ENCODE measurements at places on chromosomes 3 and 15.
A peak's percentile ranks its signal among the peaks of the same experiment; 100 is the strongest.

DNA sequence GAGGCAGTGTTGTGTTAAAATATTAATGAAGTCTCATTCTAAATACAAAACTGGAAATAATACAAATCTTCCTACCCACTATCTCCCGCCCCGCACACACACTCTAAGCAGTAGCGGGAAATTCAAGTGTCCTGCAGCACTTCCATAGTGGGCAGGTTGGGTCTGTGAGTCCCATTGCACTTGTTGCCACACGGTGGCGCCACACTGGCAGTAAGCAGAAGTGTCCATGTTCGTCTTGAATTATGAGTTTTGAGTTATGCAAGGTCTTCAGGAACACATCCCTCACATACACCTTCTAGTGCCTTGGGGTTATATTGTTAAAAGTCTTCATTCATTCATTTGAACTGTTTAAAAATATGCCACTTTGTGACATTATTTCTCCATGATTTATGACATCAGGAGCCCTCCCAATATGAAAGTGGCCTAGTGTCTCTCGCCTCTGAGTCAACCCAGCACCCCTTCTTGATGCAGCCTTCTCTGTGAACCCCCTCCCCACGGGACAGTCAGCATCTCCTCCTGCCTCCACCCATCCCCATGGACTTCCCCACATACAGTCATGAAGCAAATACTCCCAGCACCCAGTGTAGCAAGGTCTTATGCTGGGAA, 17.6 kb upstream of the CCDC174 start:
- no peak for DNase-seq
- H3K27me3 ChIP-seq = peaks cover 24% of the 10 kb centered on the region
- no peaks in the 10 kb centered on the region for H3K4me1 ChIP-seq
- no peak overlapping the region for H3K4me3 ChIP-seq
- H3K36me3 ChIP-seq = no peaks in the 10 kb centered on the region

- no peak for DNase-seq
- no peak overlapping the region for H3K27ac ChIP-seq
- H3K36me3 ChIP-seq = no peaks in the 10 kb centered on the region
- no peak overlapping the region for H3K4me3 ChIP-seq
These were observed 1001.6 kb downstream of the ROBO2 start for GRCh38 chr3:78041486-78041885.

- DNase-seq = no peak
- H3K4me3 ChIP-seq = no peak overlapping the region
- peaks cover 28% of the 10 kb centered on the region for H3K4me1 ChIP-seq
- H3K36me3 ChIP-seq = no peaks in the 10 kb centered on the region
These were observed 607.9 kb upstream of the KCNMB2 start for GRCh38 chr3:177928172-177928873.

DNA sequence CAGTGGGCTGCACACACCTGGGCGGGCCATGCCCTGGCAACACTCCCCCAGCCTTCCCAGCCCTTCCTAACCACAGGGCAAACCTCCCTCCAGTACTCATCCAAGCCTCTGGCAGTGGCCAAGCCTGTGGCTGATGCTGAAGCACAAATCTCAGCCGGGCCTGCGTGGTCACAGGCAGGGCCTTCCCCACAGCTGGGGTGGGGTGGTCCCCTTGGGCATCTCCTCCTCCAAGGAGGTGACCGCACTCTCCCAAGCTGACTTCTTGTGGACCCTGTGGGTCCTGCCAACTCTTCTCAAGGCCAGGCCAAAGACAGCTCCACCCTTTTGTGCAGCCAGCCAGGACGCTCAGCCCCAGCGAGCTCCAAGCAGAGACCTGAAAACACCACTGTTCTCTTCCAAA, 21.4 kb downstream of the GRAMD2A start:
- peaks cover 25% of the 10 kb centered on the region for H3K4me1 ChIP-seq
- DNase-seq = no peak
- no peaks in the 10 kb centered on the region for H3K36me3 ChIP-seq
- no peaks in the 10 kb centered on the region for H3K27me3 ChIP-seq

DNA sequence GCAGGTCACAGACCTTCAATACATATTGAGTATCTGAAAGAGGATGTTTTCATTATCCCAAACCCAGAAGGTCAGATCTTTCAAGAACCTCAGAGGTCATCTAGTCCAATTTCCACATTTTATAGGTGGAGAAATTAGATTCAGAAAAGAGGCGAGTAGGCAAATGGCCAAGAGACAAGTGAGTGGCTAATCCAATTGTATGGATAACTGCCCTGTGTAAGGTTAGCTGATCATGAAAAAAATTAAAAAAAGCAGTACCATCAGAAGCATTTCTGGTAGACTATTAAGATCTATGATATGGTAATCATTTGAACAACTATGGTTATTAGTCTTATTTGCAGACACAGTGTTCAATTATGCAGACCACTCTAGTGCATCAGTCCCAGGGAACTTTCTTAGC, 660.7 kb upstream of the CFAP20DC start:
- no peaks in the 10 kb centered on the region for H3K36me3 ChIP-seq
- no peaks in the 10 kb centered on the region for H3K27me3 ChIP-seq
- H3K4me1 ChIP-seq = no peaks in the 10 kb centered on the region
- DNase-seq = no peak
- no peak overlapping the region for H3K4me3 ChIP-seq

DNA sequence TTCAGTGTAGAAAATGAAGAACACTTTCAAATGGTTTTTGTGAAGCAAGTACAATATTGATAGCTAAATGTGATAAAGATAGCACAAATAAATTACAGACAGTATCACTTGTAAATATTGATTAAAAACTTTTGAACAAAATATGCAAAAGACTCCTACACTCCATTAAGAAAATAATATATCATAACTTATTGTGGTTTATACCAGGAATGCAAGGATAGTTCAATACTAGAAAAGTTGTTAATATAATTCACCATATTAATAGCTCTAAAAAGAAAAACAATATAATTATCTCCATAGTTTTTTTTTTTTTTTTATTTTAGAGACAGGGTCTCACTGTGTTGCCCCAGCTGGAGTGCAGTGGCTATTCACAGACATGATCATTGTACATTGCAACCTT, 35.9 kb upstream of the RORA start:
- H3K4me3 ChIP-seq = no peak overlapping the region
- no peaks in the 10 kb centered on the region for H3K4me1 ChIP-seq
- no peaks in the 10 kb centered on the region for H3K36me3 ChIP-seq
- no peaks in the 10 kb centered on the region for H3K27me3 ChIP-seq
- no peak for DNase-seq

DNA sequence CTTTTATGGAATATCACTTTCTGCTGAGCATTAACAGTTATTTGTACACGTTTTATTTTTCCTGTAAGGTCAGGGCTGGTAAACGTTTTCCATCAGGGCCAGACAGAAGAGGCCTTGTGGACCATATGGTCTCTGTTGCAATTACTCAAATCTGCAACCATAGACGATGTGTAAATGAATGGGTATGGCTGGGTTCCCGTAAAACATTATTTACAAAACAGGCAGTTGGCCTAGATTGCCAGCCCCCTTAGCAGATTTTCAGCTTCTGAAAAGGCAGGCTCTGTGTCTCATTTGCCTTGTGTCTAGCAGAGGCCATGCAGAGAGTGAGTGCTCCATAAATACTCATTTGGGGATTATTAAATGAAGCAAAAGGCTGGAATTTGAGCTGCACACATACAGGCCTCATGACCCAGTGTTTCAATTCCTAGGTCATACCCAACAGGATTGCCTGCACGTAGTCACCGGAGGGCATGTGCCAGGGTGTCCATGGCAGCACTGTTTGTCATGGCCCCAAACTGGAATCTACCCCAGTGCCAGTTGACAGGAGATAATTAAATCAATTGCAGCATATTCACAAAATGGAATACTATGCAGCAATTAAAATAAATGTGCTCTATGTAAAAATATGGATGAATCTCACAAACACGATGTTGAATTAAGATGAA, 51.3 kb downstream of the GPD1L start:
- no peaks in the 10 kb centered on the region for H3K27me3 ChIP-seq
- H3K4me1 ChIP-seq = no peaks in the 10 kb centered on the region
- no peak overlapping the region for H3K4me3 ChIP-seq
- H3K36me3 ChIP-seq = peaks cover 51% of the 10 kb centered on the region

DNA sequence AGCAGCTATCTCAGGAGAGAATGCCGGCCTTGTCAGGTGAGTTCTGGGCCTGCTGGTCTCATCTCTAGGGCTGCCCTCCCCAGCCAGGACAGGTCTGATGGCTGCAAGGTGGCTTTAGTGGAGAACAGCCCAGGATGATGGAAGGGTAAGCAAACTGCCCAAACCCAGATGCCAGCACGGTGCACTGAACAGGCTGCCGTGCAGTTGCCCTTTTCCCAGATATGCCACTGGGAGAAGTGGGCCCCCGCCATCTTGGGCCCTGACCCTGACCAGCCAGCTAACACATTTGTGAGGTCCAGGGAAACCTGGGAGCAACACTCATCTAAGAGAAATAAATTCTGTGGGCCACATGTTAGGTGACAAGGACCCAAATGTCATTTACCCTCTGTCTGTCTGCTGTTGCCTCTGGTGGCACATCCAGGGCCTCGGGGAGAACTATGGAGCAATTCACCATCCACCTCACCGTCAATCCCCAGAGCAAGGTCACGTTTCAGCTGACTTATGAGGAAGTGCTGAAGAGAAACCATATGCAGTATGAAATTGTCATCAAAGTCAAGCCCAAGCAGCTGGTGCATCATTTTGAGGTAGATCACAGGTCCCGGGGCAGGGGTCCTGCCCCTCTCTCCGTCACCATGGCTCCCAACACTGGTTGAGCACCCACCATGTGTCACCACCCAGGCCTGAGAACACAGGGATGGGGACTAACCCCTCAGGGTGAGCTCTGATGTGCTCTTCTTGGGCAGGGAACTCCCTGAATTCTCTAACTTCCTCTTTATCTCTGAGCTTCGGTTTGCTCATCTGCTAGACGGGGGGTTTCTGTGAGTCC, 1.8 kb downstream of the ITIH1 start:
- no peaks in the 10 kb centered on the region for H3K36me3 ChIP-seq
- H3K27me3 ChIP-seq = peaks cover 3% of the 10 kb centered on the region
- no peak for DNase-seq
- no peaks in the 10 kb centered on the region for H3K4me1 ChIP-seq
- H3K4me3 ChIP-seq = no peak overlapping the region

DNA sequence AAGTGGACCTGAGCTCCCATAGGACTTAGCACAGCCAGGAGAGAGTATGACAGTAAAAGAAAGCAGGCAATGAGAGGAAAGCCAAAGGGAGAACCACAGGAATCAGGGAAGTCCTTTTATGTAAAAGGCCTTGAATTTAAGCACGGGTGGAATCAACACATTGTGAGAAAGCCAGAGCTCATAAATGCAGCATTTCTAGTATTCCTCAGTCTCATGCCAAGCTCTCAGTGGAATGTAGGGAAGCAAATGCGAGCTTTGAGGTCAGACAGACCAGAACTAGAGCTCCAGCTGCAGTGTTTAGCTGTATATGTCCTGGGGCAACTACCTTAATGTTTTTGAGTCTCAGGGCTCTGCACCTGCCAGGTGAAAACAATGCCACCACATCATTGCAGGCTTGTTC, 132.1 kb upstream of the TRIM42 start:
- no peak overlapping the region for H3K27ac ChIP-seq
- no peaks in the 10 kb centered on the region for H3K4me1 ChIP-seq
- H3K27me3 ChIP-seq = no peaks in the 10 kb centered on the region

DNA sequence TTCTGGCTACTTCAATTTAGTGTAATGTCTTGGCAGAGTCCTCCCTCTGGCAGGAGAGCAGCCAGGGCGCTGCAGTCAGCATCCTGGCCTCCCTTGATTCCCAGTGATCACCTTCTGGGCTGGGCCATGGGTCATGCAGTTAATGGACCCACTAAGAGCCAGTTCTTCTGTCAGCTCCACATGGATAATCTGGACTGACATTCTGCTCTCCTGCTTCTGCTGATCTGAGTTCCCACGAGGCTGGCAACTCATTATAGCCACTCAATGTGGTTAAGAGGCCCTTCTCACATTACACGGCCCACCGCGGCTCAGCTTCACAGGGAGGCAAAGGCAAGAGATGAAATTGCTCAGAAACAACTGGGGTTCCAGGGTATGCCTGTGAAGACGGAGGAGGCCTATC, 94.0 kb downstream of the WDR76 start:
- no peak for DNase-seq
- H3K36me3 ChIP-seq = no peaks in the 10 kb centered on the region
- H3K4me3 ChIP-seq = no peak overlapping the region
- no peaks in the 10 kb centered on the region for H3K27me3 ChIP-seq
- H3K27ac ChIP-seq = no peak overlapping the region

- H3K27ac ChIP-seq = no peak overlapping the region
- H3K4me1 ChIP-seq = no peaks in the 10 kb centered on the region
- no peaks in the 10 kb centered on the region for H3K36me3 ChIP-seq
- DNase-seq = no peak
- no peak overlapping the region for H3K4me3 ChIP-seq
These were observed 38.1 kb downstream of the FSIP1 start for GRCh38 chr15:39744334-39745103.

DNA sequence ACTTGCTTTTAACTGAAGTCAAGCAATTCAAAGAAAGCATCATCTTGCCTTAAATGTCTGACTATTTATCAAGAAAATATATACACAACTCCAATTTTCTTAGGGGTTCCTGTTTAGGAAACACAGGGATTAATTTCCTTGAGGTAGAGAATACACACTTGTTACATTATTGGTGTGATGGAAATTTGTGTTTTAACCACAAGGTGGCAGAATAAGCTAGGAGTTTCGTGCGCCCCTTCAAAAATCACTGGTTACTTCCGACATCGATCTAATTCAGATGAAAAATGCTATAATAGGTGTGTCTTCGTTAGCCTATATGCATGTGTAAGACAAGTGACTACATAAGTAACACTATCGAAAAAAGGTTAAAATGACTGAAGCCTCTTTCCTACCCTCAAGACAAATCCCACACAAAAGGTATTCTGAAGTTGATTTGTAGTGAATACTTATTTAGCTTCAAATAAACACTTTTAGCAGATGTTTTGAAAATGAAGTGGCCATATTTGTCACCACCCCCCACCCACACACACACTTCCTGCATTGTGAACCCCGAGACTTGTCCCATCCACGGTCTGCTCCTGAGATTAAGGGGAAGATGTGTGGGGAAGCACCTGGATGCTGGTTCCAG, 246.5 kb downstream of the ROBO1 start:
- no peak for DNase-seq
- no peak overlapping the region for H3K4me3 ChIP-seq
- peaks cover 4% of the 10 kb centered on the region for H3K4me1 ChIP-seq
- no peak overlapping the region for H3K27ac ChIP-seq
- no peaks in the 10 kb centered on the region for H3K27me3 ChIP-seq

DNA sequence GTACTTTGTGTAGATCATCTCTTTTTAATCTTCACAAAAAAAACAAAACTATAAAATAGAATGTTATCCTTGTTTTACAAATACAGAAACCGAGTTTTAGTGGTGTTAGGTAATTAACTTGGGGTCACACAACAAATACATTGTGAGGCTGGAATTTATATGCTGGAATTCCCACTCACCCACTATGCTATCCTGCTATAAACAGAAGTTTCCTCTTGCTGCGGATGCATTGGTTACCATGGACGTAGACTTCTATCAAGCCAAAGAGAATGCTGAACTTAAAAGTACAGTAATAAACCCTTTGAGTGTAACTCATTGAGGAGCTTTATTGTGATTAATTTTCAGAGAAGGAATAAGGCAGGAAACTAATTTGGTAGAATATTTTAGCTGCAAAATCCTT, 9.2 kb downstream of the SNAP23 start:
- peaks cover 11% of the 10 kb centered on the region for H3K36me3 ChIP-seq
- H3K4me1 ChIP-seq = peaks cover 29% of the 10 kb centered on the region
- DNase-seq = no peak
- no peak overlapping the region for H3K4me3 ChIP-seq
- H3K27me3 ChIP-seq = no peaks in the 10 kb centered on the region

- H3K27ac ChIP-seq = peak overlapping the region; percentile 62
- H3K4me3 ChIP-seq = no peak overlapping the region
- H3K27me3 ChIP-seq = no peaks in the 10 kb centered on the region
- H3K4me1 ChIP-seq = peaks cover 94% of the 10 kb centered on the region
These were observed 5.2 kb downstream of the TBC1D2B start for GRCh38 chr15:78072080-78072892.
